ENCODE measurements at places on chromosomes 4 and X.

DNA sequence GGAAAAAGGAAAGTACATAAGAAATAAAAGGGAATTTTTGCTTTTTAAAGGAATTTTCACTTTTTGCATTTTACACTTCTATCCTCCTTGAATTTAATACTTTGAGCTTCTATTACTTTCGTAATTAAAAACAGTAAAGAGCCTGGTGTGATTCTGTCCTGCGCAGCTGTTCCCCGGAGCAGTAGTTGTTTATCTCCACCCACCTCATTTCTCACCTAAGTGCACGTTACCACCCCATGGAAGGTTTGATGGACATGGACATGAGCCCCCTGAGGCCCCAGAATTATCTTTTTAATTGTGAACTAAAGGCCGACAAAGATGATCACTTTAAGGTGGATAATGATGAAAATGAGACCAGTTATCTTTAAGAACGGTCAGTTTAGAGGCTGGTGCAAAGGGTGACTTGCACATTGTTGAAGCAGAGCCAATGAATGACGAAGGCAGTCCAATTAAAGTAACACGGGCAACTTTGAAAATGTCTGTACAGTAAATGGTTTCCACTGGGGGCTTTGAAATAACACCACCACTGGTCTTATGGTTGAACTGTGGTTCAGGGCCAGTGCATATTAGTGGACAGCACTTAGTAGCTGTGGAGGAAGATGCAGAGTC, 52.1 kb upstream of the TEX13D start:
- DNase-seq: no peak

GRCh38 chrX:63275127-63275526, 76.0 kb downstream of the SPIN4 start:
- no peak for DNase-seq

DNA sequence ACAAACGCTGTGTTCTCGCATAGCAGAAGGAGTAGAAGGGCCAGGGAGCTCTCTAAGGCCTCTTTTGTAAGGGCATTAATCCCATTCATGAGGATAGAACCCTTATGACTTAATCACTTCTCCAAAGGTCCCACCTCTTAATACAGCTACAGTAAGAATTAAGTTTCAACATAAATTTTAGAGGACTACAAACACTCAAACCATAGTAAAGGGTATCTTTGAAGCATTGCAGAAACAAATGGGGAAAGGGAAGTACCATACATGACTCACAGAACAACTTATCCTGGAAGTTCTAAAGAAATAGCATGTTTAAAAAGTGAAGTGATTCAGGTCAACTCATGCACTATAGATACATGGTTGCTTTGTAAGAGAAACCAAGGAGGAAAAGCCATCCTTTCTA, 680.8 kb downstream of the RPA4 start:
- DNase-seq: no peak

GRCh38 chr4:53994382-53995102, 69.9 kb downstream of the CHIC2 start:
- DNase-seq: no peak
